ENCODE measurements at places on chromosomes 12 and 14.

DNA sequence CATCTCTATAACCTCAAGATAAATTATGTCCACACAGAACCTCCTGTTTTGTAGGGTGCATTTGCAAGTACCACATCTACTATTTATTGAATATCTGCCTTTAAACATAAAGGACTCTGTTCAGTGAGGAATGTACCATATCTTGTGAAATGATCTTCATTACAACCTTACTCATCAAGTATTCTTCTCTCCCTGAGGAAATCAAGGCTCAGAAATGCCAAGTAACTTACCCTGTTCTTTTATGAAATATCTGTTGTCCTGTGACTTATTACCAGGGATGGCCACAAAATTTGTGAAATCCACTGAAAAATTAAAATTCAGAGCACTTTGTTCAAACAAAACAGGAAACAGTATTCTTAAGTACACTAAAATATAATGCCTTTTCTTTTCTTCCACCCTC is 366.7 kb downstream of the GALC start:
- DNase-seq = no peak

GRCh38 chr14:38536376-38537038 is 280.6 kb upstream of the CLEC14A start:
- DNase-seq = no peak

DNA sequence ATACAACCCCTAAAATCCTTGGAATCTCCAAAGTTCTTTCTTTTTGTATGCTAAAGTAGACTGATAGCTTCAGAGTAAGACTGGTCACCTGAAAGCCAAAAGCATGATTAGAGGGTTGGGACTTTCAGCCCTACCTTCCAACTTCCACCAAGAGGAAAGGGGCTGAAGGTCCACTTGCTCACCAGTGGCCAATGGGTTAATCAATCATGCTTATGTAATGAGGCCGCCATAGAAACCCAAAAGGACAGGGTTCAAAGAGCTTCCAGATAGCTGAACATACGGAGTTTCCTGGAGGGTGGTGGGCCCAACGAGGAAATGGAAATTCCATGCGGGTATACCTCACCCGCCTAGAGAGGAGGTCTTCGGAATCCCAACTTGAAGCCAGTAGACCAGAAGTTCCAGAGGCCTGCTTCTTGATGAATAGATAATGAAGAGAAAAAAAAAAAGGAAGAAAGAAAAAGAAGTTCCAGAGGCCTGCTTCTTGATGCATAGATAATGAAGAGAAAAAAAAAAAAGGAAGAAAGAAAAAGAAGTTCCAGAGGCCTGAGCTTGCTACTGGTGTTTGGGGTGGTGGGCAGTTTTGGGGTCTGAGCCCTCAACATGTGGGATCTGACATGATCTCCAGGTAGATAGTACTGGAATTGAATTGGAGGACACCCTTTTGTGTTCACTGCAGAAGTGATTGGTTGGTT is 11.2 kb upstream of the BTG1 start:
- no peak for DNase-seq

DNA sequence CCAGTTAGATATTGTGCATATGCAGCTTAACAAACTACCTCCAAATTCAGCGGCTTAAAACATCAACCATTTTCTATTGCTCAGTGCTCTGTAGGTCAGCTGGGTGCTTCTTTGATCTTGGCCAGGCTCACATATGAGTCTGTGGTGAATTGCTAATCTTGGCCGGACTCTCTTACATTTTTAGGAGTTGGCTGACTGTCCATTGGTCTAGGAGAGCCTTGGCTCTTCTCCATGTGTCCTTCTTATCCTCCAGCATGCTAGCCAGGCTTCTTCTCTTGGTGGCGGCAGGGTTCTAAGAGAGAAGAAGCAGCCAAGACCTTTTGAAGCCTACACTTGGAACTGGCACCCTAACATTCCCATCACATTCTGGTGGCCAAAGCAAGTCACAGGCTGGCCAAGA is 174.3 kb upstream of the PWP1 start:
- DNase-seq = no peak

- no peak for DNase-seq
Measured at GRCh38 chr14:96281486-96281885, 25.5 kb downstream of the BDKRB1 start.

GRCh38 chr12:12217018-12217359 is 49.9 kb downstream of the LRP6 start:
- DNase-seq = no peak
